ENCODE measurements at places on chromosomes 3 and 15.

DNA sequence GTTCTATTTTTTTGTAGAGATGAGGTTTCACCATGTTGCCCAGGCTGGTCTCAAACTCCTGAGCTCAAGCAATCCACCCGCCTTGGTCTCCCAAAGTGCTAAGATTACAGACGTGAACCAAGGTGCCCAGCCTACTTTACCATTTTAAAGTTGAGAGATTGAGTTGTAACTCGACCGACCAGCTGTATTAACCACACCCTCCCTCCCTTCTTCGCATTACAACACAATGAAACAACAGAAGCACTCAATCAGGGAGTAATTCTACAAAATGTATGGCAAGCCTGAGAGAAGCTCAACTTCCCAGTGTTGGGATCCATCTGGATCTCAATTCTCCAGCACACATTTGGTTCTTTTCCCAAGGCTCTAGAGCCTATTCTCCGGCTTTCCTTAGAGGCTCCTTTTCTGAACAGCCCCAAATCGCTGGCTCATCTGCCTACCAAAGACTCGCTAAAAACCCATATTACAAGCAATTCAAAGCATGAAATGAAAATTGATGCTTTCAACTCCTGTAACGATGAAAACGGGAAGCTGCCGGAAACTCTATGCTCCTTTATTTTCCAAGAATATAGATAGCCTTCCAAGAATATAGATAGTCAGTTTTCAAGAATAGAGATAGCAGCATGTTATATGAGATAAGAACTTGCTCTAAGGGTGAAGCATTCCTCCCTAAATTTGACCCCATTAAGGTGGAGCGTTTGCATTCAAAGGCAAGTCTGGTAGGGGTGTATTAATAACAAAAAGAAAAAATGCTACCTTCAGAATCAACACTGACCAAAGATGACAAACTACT lies 450.9 kb downstream of the MAGI1 start:
- DNase-seq, result peak; percentile 29

DNA sequence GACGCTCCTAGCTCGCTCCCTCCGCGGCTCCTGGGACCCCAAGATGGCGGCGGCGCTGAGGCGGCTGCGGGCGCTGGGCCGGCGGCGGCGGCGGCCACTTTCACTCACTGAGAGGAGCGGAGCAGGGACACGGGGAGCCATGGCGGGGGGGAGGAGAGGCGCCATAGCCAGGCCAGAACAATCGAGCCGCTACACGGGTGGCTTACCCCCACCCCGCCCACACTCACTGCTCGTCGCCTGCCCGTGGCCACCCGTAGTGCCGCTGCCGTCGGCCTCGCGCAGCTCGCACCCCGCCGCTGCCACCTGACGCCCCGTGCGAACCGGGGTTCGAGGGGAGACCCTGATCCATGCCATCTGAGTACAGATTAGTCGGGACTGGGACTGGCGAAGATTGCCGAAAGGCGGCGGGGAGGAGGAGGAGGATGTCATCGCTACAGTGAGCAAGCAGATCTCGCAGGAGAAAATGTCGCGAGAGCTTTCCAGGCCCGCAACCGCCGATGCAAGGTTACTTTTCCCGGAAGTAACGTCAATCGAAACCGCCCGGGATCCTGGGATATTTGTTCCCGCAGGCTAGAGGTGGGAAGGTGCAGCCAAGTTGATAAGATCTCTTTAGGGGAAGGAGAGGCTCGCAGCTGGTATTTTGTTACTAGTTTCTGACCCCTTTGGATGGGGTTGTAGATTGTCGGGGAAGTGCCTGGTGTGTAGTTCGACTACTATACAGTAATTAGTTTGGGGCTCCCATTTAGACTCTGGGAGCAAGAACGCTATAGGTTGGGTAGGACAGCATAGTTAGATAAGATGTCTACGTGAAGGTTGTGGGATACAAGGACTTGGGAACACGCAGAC lies at the start of gene INO80:
INO80 (minus strand) TSS at position 165 of the 846 bp plus-strand sequence. CDS start 19,970 bp downstream, outside the sequence.
- DNase-seq, result peak; percentile 99

DNA sequence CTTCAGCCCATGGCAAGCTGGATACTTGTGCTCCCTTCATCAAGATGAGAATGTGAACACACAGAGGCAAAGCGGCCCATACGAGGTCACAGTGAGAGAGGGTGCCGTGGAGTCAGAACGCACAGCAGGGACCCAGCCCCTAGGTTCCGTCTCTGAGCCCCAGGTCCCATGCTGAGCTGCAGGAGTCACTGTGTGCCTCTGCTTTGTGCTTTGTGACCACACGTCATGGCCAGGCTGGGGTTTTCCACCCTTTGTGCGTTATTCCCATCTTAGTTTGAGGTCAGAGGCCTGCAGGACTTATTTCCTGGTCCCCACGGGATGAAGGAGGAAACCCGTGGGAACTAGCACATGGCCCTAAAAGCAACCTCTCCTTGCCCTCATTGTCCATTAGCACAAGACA lies 140.3 kb downstream of the TJP1 start:
- no peak for DNase-seq

DNA sequence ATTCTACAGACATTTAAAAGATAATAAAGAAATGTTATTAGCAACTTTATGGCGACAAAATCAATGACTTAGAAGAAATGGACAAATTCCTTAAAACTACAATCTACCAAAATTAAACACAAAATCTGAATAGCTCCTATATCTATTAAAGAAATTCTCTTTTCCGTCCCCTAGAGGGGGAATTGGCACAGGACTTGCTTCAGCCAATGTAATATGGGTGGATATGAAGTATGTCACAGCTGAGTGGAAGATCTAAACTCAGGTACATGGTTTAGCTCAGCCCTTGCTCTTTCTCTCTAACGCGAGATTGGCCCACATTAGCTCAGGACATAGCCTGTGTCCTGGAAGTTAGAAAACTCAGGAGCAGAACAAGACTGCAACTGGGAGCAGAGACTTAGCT lies 79.3 kb downstream of the DNAH12 start:
- peak; percentile 8 for DNase-seq

GRCh38 chr3:10286596-10287295 lies 6.0 kb downstream of the GHRL start:
- peak; percentile 65 for DNase-seq

DNA sequence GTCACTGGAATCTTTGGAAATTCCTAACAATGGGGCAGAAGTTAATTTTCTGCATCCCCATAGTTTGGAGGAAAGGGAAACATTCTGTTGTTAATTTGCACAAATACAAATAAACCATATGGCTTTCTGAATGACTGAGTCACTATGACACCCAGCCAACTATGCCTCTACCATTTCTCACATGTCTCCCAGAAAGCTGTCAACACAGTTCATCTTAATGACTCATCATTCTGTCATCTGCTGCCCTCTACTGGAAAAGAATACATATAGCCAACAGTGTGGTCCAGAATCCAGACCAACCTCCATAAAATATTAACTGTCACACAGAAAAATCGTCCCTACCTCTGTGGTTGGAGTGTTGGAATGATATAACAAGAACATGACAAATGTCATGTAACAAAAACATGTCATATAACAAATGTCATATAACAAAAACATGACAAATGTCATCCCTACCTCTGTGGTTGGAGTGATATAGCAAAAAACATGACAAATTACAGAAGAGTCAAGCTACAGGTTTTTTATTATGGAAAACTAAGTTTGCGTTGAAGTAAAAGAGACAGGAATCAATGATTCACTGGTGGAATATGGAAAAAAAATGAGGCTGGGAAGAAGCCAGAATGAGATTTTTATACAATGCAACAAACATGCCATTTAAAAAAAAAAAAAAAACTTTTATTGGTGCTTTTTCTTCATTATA lies 47.7 kb upstream of the GYG1 start:
- peak; percentile 91 for DNase-seq

- DNase-seq, result peak; percentile 41
Measured at GRCh38 chr15:88274553-88275460, 18.3 kb upstream of the NTRK3 start.

- DNase-seq, result peak; percentile 10
Measured at GRCh38 chr15:39892418-39892817, 27.6 kb downstream of the GPR176 start.

All from epithelial cell of esophagus (primary cell).